ENCODE measurements at places on chromosomes 16 and 17.

GRCh38 chr16:51393381-51394005 lies 242.4 kb upstream of the SALL1 start:
- no peak for DNase-seq

DNA sequence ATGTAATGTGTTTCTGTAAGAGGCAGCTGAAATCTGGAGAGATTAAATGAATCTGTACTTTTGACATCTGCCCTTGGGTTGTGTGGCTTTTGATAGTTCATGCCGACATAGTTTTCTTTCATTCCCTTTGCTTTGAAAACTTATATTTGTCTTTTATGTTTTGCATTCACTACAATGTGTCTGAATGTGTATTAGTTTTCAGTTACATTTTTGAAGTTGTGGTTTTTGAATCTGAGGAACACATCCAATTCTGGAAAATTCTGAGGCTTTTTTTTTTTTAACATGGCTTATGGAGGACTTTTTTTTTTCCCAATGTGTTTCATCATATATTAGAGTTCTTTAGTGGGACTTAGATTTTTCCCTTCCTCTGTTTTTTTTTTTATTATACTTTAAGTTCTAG lies 683.7 kb upstream of the SOX9 start:
- DNase-seq, result no peak

DNA sequence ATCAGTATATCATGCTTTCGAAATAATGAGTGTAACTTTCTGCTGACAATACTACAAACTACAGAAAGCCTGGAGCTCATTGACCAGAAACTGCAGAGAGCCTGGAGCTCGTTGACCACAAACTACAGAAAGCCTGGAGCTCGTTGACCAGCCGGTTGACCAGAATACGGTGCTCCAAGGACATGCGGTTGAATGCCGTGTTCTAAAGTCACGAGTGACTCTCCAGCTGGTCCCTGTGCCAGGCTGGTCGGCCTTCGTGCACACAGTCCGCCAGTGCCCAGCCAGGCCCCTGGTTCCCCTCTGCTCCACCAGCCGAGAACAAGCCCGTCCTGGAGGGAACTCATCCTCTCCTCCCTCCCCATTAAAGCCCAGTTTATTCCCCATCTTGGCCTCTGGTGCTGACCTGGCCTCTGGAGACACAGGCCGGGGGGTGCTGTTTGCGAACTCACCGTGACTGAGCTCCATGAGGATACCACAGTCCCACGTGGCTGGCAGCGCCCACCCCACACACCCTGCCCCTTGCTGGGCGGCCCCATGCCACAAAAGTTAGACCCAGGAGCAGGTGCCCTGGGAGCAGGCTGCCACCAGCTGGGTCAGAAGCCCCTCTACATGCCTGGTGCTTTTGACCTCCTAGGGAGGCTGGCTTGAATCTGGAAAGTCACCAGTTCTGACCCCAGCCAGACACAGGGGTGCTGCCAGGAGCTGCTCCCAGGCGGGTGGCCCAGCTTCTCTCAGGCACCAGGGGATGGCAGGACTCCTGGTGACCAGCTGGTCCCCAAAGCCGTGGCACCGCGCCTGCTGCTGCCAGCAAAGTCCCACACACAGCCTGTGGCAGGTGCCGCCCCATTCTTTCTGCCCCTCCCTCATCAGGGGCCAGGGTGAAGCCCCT lies 15.5 kb upstream of the CDH15 start:
- no peak for DNase-seq

DNA sequence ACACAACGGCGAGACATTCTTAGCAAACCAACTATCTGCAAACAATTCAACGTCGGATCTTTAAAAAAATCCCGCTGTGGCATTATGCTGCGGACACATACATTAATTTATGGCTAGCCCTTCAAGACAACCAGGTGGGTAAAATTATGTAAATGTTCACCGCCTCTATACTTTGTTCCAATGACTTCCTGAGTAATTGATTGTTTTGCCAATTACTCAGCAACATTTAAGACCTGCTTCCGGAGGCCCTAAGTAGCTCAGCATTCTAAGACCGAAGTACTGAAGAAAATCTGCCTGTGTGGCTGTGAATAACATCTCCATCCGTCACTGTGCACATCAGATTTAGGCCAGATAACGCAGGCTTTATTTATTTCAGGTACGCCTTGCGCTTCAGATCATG lies 23.3 kb downstream of the QPRT start:
- DNase-seq, result no peak

- no peak for DNase-seq
Measured at GRCh38 chr16:64238571-64238970, 883.3 kb downstream of the CDH11 start.

DNA sequence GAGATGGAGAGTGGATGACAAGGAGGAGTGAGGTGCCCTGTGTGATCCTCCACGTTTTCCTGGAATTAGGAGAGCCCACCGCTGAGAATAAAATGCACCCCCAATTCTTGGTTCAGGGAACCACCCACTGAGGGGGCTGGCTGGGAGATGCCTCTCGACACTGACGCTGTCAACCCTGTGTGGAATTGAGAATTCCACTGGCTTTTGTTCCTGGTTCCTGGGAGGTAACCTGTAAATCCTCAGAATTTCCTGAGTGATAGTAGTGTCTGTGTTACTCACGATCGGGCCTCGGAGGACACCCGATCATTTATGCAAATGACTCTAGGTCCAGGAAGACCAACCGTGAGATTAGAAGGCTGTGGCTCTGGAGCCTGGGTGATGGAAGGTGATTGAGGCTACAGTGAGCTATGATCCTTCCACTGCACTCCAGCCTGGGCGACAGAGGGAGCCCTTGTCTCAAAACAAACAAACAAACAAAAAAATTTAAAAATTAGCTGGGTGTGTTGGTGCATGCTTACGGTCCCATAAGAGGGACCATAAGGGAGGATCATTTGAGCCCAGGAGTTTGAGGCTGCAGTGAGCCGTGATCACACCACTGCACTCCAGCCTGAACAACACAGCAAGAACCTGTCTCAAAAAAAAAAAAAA lies 11.7 kb upstream of the PRPSAP1 start:
- no peak for DNase-seq

DNA sequence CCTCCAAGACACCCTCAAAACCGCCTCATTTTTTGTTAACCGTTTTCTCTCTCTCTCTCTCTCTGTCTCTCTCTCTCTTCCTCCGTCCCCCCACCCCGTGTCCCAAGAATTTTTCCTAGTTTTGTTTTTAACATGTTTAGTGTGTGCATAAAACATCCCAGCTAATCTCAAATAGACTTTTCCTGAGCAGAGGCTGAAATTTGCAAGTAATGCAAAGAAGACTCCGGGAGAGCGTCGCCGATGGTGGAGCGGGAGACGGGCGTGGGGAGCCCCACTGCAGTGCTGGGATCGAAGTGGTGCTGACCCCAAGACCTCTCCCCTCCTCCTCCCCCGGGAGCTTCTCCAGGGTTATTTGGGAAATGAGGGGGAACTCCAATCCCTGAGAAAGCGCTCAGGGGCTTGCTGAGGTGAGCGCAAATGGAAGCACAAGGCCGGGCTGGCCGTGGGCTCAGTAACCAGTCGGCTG lies 4.7 kb upstream of the DLX4 start:
- no peak for DNase-seq

DNA sequence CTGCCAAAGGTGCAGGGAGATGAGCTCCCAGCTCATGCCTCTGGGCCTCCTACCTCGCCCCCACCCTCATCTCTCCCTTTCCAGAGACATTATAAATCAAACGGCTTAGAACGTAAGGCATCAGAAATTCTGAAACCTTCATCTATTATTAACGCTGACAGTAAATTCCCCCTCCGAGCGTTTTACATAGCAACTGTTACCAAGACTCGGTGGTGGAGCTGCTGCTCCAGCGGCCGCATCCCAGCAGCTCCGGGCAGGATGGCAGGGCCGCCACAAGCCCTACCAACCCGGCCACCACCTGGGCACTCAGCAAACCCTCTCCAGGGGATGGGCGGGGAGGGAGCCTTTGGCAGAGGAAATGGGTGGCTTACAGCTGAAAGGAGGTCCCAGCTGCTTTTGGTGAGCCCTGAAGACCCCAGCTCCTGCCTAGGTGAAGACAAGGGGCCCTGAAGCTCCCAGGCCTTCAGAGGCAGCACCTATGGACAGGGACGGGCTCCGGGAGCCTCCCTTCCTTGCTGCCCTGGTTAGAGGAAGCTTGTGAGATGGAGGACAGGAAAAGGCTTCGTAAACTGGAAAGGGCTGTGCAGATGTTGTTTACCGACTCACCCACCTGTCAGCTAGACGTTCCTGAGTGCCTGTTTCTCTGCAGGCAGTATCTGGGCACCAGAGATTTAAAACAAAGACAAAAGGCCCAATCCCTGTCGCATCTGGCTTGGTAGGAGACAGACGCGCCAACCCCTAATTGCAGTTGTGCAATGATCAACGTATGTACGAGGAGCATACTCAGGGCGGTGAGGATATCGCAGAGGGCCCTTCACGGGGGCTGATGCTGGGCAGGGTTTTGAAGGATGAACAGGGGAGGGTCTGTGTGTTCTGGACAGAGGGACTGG lies 76.9 kb downstream of the RAI1 start:
- DNase-seq, result no peak

DNA sequence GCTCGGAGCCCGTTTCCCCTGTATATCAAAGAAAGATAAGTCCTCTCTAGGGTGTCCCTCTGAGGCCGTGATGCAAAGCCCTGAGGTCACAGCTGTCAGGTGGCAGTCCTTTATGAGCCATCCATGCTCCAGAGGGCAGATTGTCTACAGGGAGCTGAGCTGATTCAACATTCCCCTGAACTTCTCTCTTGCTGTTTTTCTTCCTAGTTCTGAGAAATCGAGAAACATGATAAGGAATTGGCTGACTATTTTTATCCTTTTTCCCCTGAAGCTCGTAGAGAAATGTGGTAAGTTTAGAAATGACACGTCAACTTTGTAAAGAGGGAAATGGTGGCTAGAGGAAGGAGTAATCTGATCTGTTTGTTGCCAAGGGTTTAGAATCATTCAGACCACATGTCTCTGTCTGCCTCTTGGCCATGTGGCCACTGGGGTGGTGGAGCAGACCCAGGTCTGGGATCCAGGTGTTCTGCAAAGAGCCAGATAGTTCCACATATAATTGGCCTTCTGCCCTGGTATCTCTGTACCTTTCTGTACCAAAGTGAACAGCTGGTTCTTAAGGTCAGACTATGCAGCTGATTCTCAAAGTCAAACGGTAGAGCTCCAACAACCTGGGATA lies 3.5 kb downstream of the CTNS start:
- no peak for DNase-seq

DNA sequence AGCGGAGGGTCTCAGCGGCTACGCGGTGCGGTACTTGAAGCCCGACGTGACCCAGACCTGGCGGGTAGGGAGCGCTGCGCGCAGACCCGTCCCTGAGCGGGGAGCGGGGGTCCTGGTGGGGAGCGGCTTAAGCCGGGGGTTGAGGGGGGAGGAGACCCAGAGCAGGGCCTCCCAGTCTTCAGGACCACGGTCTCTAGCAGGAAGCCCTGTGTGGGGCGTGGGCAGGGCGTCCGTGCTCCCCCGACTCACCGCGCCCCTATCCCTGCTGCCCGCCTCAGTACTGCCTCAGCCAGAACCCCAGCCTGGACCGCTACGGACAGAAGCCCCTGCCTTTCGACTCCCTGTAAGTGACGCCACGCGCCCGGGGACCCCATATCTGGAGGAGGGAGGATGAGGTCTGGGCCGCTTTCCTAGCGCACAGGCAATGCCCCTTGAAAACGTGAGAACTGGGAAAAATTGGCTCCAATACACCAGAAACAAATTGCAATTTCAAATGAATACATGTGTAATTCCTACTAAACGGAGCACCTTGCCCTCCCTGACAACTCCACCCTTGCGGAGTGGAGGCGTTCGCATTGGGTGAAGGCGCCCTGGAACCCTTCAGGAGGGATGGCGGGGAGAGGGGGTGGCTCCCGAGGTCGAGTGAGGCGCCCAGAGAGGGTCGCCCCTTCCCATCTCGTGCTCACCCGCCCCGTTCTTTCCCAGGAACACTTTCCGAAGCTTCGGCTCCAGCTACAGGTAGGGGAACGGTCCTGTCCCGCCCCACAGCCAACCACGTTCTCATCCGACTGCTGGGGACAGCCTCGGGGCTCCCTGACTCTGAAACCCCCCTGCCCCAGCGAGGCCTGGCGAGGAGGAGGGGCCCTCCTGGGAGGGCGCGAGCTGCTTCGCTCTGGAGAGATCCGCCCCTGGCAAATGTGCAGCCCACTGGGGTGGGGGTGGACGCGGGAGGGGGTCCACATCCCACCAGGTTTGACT lies 14.6 kb upstream of the CNGB1 start:
- no peak for DNase-seq

DNA sequence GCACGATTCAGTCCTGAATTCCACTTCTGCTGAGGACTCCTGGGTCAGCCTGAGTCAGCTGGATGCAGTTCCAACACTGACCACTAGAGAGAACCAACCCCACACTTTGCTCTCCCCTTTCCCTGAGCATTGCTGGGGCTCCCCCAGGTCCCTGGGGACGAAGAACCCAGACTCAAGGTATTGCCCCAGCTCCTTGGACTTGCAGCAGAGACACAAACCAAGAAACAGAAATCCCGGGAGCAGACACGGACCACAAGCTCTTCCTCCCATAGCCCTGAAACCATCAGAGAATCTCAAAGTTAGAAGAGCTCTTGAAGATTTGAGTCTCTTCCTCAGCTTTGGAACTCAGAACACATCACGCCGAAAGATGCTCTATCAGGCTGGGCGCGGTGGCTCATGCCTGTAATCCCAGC lies 678 bp upstream of the GH1 start:
- DNase-seq, result peak; percentile 53

- DNase-seq, result peak; percentile 57
Measured at GRCh38 chr16:67562526-67562917, at the start of gene CTCF. Gene CTCF, plus strand, starts transcription at chr16:67562526. Its CDS starts 48,307 bp downstream, at chr16:67610833.
